ENCODE measurements at places on chromosomes 5 and 9. TPM values are rescaled to one million over a fixed set of nuclear protein-coding genes. Genes with fewer than 3 reads are reported as not detected.

Gene INSYN2B
- not detected for total RNA-seq

Gene ANKRD31
- total RNA-seq, result 0.16 TPM

Gene NEUROG1
- not detected for total RNA-seq

Gene PCDHAC1
- 0.15 TPM for total RNA-seq

GRCh38 chr9:37566716-37567115, 9.5 kb downstream of the FBXO10 start:
- H3K27me3 ChIP-seq, result no peaks in the 10 kb centered on the region
- peaks cover 1% of the 10 kb centered on the region for H3K36me3 ChIP-seq
- no peak for DNase-seq
- H3K27ac ChIP-seq, result no peak overlapping the region

GRCh38 chr9:107684224-107684623, 194.7 kb upstream of the KLF4 start:
- no peak for DNase-seq
- H3K36me3 ChIP-seq, result no peaks in the 10 kb centered on the region
- H3K27me3 ChIP-seq, result no peaks in the 10 kb centered on the region
- no peak overlapping the region for H3K27ac ChIP-seq
- no peak overlapping the region for H3K4me3 ChIP-seq

Gene GABBR2
- total RNA-seq, result not detected

DNA sequence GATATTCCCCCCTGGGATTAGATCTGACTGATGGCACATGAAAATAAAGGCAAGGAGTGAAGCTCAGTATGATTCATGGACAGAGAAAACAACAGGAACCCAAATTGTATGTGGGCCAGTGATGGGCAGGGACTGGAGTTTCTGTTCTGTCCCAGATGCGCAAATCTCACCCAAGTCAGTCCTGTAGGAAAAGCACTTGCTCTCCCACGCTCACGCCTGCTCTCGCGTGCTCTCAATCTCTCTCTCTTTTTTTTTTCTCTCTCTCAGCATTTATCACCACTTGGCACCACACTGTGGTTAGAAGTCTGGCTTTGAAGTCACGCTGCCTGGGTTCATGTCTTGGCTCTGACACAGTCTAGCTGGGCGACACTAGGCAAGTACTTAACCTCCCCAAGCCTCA, 106.5 kb upstream of the LRRTM2 start:
- H3K27ac ChIP-seq, result peak overlapping the region; percentile 63
- no peaks in the 10 kb centered on the region for H3K36me3 ChIP-seq
- H3K27me3 ChIP-seq, result no peaks in the 10 kb centered on the region
- H3K4me3 ChIP-seq, result no peak overlapping the region
- DNase-seq, result no peak

GRCh38 chr9:116149844-116150243, 3.7 kb upstream of the PAPPA start:
- H3K4me3 ChIP-seq, result no peak overlapping the region
- H3K4me1 ChIP-seq, result no peaks in the 10 kb centered on the region
- no peaks in the 10 kb centered on the region for H3K27me3 ChIP-seq
- DNase-seq, result no peak
- no peaks in the 10 kb centered on the region for H3K36me3 ChIP-seq
- no peak overlapping the region for H3K27ac ChIP-seq

Gene IFNA2
- total RNA-seq, result not detected

GRCh38 chr5:138883211-138883610, 8.1 kb upstream of the LRRTM2 start:
- no peaks in the 10 kb centered on the region for H3K27me3 ChIP-seq
- no peak for DNase-seq
- no peak overlapping the region for H3K27ac ChIP-seq
- H3K36me3 ChIP-seq, result peaks cover 3% of the 10 kb centered on the region
- no peak overlapping the region for H3K4me3 ChIP-seq

Gene FOXD4
- total RNA-seq, result not detected
